ENCODE measurements at places on chromosomes 11 and 22.

GRCh38 chr22:48444320-48445112, 1383.2 kb downstream of the BRD1 start:
- no peak for DNase-seq

GRCh38 chr11:106475181-106475580, 397.7 kb downstream of the AASDHPPT start:
- no peak for DNase-seq

DNA sequence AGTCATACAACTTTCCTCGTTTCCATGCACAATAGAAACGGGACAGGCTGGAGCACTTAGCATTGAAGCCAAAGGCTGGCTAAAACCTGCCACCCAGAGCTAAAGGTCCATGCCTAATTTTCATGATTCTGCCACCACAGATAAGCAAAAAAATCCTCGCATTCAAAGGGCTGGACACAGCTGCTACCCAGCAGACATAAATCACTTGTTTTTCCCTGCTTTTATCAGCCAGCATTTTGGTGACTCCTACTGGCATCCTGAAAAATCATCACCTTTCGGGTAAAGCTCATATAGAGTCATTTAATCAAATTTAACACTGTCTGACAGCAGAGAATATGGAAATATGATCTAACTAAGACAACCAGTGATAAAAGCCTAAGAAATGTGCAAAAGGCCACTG, 37.9 kb downstream of the ALG9 start:
- DNase-seq = no peak

DNA sequence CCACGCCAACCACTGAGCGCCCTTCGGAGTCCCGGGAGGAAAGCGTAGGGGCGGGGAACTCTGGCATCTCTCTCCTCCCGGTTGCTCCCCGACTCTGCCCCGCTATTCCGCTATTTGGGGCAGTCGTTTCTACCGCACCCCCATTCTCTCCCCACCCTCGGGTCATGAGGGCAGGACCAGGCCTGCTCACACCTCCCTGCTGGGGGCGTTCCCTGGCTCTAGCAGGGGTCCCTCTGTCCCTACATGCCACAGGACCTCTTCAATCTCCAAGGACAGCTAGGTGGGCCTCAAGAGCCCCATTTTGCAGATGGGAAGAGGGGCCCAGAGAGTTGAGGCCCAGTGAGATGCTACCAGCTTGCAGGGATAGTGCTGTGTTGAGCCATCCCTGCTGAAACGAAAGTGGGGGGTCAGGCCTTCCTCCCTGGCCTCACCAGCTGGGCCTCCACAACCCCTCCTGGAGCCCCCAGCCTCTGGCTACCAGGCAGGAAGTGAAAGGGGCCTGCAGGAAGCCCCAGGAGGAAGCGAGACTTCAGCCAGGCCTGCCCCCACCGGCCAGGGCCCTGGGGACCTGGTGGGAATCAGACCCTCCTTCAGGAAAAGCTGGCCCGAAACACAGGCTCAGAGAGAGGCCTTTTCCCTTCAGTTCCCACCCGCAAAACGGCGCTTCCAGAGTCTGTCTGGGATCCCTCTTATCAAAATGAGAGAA, 5.5 kb upstream of the SHISA8 start:
- DNase-seq = no peak

GRCh38 chr11:131203040-131203439, 167.4 kb upstream of the NTM start:
- no peak for DNase-seq

- DNase-seq = no peak
These were observed 1.9 kb upstream of the ARHGEF12 start for GRCh38 chr11:120334332-120334731.

DNA sequence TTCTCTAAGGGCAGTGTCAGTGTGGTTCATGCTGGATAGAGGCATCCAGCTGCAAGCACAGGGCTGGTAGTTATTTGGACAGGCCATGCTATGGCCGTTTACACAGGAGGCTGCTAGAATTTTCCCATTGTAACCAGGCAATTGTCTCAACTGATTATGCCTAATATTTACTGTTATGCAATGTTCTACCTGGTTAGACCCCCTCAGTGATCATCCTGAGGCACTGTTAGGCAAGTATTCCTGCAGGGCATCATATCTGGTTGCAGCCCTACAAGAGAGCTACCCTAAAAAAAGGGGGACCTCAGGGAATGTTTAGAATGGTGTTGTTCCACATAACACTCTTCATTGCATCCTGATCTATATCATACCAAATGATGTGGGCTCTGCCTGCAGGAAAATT, 1124.6 kb downstream of the JRKL start:
- no peak for DNase-seq

GRCh38 chr22:42101199-42101598, 10.6 kb upstream of the NDUFA6 start:
- DNase-seq = peak; percentile 20

DNA sequence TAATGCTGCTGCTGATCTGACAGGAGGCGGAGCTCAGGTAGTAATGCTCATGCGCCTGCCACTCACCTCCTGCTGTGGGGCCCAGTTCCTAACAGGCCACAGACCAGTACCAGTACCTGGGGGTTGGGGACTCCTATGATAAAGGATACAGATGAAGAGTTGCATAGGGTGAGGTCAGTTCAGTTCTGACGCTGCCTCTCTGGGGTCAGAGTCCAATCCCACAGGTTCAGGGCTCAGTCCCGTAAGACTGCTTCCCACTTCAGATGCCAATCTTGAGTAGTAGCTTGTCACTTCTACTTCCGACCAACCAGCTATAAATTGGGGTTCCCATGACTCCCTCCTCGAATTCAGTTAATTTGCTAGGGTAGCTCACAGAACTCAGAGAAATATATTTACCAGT, 8.6 kb downstream of the ASRGL1 start:
- no peak for DNase-seq

DNA sequence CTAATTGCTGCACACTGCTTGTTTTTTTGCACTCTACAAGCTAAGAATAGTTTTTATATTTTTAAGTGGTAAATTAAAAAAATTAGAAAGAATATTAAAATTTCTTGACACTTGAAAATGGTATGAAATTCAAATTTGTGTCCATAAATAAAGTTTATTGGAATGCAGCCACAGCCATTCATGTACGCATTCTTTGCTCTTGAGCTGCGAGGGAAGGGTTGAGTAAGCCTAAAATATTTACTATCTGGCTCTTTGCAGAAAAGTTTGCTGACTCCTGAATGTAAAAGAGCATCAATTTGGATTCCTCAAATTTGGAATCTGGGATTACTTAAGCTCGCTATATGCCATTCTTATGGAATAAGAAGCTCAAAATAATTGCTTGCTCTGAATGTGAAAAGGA, 3.4 kb upstream of the ADAMTS8 start:
- no peak for DNase-seq

DNA sequence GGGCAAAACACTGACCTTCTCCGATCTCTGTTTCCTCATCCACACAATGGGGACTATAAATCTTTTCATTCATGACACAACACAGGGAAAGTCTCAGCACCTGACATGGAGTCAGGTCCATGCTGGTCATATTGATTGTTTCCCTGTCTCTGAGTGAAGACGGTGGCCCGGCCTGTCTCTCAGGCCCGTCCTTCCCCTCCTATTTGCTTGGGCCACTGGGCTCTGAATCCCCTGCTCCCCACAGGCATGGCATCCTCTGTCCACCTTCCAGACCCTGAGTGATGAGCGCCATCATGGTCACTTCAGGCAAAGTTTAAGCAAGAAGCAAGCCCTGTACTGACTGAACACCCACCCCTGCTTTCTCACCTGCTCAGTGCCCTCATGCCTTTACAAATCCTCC, 113.3 kb upstream of the ALX4 start:
- DNase-seq = no peak

DNA sequence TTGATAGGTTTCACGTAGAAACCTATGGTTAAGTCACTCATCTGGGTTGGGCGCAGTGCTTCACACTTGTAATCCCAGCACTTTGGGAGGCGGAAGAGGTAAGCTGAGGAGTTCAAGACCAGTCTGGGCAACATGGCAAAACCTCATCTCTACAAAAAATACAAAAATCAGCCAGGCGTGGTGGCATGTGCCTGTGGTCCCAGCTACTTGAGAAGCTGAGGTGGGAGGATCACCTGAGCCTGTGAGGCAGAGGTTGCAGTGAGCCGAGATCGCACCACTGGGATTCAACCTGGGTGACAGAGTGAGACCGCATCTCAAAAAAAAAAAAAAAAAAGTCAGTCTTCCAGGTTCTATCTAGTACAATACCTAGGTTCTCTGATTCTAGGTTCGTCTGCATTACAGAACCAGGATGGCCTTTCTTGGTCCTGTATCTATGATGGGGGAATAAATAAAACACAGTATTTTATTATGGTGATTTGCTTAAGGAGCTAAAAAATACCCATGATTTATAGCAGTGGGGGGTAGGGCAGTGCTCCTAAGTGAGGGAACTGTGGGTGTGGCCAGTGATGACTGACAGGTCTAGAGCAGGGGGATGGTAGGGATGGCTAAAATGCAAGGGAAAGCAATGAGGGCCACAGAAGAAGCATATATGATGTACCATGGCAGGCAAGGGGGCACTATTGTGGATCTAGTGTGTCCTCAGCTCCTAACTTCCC, 65.5 kb upstream of the NUP160 start:
- DNase-seq = no peak

DNA sequence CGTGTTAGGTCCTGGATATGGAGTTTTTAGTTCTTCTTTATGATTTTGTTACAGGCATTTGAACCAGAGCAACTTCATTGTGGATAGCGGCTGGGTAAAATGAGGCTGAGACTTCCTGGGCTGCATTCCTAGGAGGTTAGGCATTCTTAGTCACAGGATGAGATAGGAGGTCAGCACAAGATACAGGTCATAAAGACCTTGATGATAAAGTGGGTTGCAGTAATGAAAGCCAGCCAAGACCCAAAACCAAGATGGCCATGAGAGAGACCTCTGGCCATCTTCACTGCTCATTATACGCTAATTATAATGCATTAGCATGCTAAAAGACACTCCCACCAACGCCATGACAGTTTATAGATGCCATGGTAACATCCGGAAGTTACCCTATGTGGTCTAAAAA, 23.4 kb upstream of the CLMP start:
- no peak for DNase-seq

GRCh38 chr11:119474682-119475596, 52.0 kb upstream of the THY1 start:
- no peak for DNase-seq

- peak; percentile 47 for DNase-seq
These were observed 839 bp downstream of the STX5 start for GRCh38 chr11:62830904-62831519.

GRCh38 chr11:27230192-27230572, 132.8 kb downstream of the CCDC34 start:
- no peak for DNase-seq

- DNase-seq = no peak
These were observed 20.1 kb upstream of the NNMT start for GRCh38 chr11:114276077-114276476.

- DNase-seq = no peak
These were observed 107.1 kb upstream of the PARVA start for GRCh38 chr11:12270215-12270797.

- no peak for DNase-seq
These were observed 59.7 kb upstream of the CYP2D6 start for GRCh38 chr22:42190274-42190673.

DNA sequence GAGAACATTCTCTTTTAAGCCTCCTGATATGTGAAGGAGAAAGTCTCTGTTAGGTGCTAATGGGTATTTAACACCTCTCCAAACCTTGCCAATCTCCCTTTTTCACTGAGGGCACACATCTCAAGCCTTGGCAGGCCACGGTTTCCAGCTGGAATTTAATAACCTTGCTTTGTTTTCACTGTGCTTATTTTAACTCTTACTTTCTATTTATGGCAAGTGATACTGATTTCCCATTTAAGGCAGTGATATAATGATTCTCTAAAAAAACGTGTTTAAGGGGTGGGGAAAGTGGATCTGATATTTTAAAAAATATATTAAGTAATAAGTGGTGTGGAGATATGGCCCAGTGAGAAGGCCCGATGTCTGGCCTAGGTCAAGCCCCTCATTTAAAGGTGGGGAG, 1.1 kb upstream of the RASD2 start:
- no peak for DNase-seq

DNA sequence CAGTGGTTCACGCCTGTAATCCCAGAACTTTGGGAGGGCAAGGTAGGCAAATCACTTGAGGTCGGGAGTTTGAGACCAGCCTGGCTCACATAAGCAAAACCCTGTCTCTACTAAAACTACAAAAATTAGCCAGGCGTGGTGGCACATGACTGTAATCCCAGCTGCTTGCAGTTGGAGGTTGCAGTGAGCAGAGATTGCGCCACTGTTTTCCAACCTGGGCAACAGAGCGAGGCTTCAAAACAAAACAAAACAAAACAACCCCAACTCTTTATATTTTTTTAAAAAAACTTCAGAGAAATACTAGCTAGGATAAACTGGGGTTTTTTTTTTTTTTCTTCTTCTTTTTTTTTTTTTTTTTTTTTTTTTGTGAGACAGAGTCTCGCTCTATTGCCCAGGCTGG, 31.8 kb upstream of the RAPSN start:
- no peak for DNase-seq

GRCh38 chr11:73651661-73652045, 5.3 kb downstream of the PLEKHB1 start:
- no peak for DNase-seq

GRCh38 chr11:45921561-45922424, 663 bp upstream of the LARGE2 start:
- no peak for DNase-seq

GRCh38 chr22:33539202-33539901, 380.9 kb downstream of the LARGE1 start:
- DNase-seq = no peak

- DNase-seq = no peak
These were observed 2.7 kb downstream of the DRD2 start for GRCh38 chr11:113472471-113472870.

- DNase-seq = peak; percentile 97
These were observed at the start of gene DGCR6L for GRCh38 chr22:20319745-20320658. Gene DGCR6L, minus strand, starts transcription at chr22:20320060. Its CDS starts 72 bp downstream, at chr22:20319988.

- no peak for DNase-seq
These were observed 36.5 kb downstream of the SYTL2 start for GRCh38 chr11:85774256-85775101.

DNA sequence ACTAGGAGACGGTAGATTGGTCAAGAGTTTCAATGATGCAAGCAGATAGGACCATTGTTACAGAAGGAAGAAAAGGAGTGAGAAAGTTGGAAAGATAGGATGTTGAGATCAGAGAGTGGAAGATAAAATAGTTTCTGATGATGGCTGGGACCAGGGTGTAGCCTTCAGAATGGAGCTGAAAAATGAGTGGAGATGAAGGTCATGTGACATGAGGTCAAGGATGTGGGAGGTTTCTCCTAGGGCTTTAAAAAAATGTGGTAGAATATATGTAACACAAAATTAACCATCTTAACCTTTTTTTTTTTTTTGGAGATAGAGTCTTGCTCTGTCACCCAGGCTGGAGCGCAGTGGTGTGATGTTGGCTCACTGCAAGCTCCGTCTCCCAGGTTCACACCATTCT, 18.3 kb upstream of the PEX26 start:
- no peak for DNase-seq

GRCh38 chr11:35116762-35117640, 22.0 kb upstream of the CD44 start:
- DNase-seq = no peak

DNA sequence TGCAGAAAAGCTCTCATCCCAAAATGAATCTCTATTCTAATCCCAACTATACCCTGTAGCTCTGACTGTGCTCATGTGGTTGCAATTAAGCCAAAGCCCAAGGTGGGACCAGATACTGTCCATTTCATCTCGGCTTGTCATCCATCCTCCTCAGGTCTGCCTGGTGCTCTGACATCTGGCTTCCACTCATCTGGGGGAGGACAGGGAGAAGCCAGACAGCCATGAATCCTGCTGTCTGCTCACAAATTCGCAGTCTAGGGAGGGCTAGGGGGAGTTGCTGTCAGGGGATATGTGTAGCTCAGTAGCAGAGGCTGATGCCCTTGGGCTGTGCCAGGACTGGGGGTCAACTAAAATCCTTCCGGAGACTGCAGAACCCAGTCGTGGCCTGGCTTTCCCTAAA, 167.1 kb downstream of the ETS1 start:
- no peak for DNase-seq
